ENCODE measurements at places on chromosomes 7 and 10.

GRCh38 chr7:138885383-138886147 lies 87.6 kb upstream of the ATP6V0A4 start:
- no peak for DNase-seq

DNA sequence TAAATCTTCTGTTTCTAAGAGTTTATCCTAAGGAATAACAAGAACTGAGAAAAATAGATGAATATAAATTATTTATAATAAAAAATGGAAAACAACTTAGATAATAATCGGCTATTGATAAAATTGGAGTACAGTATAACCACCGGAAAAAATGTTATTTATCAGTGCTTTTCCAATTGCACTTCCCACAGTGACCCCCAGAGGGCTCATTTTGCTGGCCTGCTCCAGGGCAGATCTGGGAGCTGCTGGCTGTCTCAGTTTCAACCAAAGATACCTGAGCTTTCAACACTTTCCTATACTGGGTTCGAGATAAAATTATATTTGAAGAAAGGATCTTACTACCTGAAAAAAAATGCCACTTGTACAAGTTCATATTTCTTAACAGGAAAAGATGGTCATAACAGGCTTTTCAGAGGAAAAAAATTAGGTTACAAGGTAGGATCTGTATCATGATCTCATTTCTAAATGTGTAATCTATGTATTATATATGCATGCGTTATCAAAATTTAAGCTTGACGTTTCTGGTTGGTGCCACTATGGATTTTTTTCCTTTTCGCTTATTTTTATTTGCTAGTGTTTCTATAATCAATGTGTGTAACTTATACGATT lies 165.7 kb downstream of the NPSR1 start:
- DNase-seq, result no peak

GRCh38 chr7:28986765-28987110 lies 28.6 kb upstream of the TRIL start:
- DNase-seq, result no peak

DNA sequence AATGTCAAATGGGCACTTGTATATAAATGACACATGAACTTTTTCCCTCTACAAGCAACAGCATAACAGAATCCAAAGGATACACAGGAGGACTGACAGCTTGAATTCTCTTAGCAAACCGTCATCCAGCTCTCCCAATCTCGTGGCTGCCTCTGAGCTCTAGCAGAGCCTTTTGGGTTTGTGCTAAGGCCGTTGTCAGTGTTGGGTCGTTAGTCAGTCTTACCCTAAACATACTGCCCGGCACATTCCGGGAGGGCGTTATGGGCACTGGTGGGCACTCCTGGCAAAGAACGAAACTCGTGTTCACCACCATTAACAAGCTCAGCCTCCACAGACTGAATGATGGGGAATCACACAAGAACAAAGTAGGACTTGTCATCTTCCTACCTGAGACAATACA lies 19.6 kb upstream of the ENO4 start:
- DNase-seq, result no peak

DNA sequence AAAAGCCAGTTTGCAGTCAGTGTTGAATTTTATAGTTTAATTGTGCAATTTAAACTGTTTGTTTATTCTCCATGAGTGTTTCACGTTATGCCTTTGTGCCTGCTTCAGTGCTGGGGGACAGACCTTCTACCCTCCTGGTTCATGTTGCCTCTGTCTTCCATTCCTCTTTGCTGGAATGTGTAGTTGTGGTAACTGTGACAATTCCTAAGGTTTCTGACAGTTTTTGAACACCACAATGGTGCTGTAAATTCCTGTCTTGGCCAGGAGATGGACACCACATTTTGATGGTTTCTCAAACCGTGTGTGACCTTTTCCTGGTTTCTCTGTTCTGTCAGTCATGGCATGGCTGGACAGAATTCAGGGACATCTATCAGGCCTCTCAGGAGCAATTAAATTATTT lies 201.7 kb downstream of the BICC1 start:
- DNase-seq, result no peak

- DNase-seq, result no peak
Measured at GRCh38 chr7:158274996-158275395, 312.6 kb downstream of the PTPRN2 start.

DNA sequence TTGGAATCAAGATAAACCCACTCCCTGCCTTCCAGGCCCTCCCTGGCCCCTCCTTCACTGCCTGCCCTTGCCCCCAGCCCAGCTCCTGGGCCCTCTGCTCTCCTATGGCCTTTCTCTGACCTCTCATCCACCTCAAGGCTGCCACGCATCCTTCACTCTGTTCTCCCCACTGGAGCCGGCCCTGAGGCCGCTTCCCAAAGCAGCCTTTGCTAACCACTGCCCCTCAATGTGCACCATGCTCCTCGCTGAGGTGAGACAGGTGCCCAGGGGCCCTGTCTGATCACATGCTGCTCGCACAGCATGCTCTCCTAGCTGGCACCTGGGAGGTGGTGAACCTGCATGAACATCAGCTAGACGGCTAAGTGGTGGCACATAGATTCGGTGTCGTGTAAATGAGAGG lies 138.5 kb upstream of the RET start:
- DNase-seq, result no peak

DNA sequence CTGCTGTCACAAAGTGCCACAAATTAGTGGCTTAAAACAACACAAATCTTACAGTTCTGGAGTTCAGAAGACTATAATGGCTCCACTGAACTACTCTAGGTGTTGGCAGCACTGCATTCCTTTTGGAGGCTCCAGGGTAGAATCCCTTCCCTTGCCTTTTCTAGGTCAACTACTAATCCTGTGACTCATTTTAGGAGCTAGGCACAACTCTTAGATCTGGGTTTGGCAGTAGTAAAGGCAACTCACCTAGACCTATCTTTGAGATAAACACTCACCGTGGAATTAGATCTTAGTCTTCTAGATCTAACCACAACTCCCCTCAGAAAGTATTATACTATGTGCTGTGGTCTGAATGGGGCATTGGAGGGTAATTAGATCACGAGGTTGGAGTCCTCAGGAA lies 60.4 kb downstream of the ANKIB1 start:
- DNase-seq, result no peak

- no peak for DNase-seq
Measured at GRCh38 chr10:75008952-75009351, 102.5 kb upstream of the SAMD8 start.

DNA sequence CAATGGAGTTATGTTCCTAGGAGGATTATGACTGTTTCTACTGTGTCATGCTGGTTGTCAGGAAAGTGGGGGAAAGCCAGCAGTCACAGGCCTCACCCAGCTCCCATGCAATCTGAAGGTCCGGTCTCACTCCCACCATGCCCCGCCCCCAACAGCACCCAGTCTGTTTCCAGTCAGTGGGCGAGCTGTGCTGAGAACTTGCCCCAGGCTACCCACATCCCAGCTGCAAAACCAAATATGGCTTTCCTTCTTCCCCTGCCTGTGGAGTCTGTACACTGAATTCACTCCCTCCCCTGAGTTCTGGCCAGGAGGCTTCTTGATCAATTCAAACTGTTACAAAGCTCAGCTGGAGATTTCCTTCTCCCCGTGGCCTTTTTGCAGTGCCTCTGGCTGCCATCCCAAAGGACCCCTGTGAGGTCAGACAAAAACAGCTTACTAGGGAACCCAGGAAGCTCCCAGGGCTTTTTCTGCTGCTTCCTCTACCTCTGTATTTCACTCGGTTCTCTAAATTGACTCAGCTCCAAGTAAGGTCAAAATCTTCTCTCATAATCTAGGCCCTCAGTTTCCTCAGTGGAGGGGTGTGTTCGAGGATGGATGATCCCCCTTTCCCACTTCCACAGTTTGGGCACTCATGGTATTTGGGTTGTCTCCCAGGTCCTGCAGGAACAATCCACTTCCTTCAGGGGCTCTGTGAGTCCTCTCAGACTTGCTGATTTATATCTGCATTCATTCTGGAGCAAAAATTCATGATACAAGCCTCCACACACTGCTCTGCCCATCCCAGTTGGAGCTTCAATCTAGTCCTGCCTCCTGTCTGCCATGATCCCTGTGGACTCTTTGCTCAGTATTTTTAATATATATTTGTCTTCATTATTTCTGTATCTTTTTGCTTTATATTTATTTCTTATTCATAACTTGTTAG lies 205.5 kb downstream of the SEMA3D start:
- no peak for DNase-seq

- DNase-seq, result no peak
Measured at GRCh38 chr10:119250641-119251314, 43.4 kb downstream of the GRK5 start.

- no peak for DNase-seq
Measured at GRCh38 chr10:17146892-17147291, 17.3 kb upstream of the CUBN start.

- no peak for DNase-seq
Measured at GRCh38 chr7:11726001-11726793, 105.8 kb downstream of the THSD7A start.

Data from iPS DF 19.7 (cell line).